Muscle of leg (tissue), 16 donors: ENCODE measurements at places on chromosomes 5 and 9. TPM values are rescaled to one million over a fixed set of nuclear protein-coding genes. Genes with fewer than 3 reads are reported as not detected.

IPPK gene
- total RNA-seq, result 6.9 TPM

CDKN2B-AS1 gene
- 0.18 TPM for total RNA-seq

SHISAL2B gene
- total RNA-seq, result 0.98 TPM

HTR1A gene
- not detected for total RNA-seq

PLK2 gene
- total RNA-seq, result 103 TPM

HAPLN1 gene
- total RNA-seq, result 0.31 TPM

COL5A1 gene
- 330 TPM for total RNA-seq

IFNK gene
- not detected for total RNA-seq

CTNND2 gene
- total RNA-seq, result 0.49 TPM
